ENCODE measurements at places on chromosomes 11 and 22.
A peak's percentile ranks its signal among the peaks of the same experiment; 100 is the strongest.

- DNase-seq = no peak
Observed at GRCh38 chr11:1748636-1749394, 1.6 kb downstream of the IFITM10 start.

DNA sequence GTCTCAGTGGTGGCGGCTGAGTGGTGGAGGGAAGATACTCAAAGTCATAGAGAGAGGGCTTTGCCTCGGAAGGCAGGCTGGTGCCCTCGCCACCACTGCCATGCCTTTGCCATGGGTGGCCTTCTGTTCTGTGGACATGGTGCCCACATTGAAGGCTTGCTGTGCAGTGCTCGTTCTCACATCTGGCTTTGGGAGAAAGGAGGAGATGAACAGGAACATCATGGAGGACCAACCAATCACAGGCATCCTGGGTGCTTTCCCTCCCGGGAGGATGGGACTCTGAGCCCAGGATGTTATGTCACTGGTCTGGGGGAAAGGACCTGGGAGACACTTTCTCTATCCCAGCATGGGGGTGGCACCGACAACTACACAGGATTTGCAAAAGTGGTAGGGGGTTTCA lies 82.3 kb upstream of the NARS2 start:
- no peak for DNase-seq

GRCh38 chr11:96465512-96465911 lies 75.7 kb downstream of the JRKL start:
- no peak for DNase-seq

DNA sequence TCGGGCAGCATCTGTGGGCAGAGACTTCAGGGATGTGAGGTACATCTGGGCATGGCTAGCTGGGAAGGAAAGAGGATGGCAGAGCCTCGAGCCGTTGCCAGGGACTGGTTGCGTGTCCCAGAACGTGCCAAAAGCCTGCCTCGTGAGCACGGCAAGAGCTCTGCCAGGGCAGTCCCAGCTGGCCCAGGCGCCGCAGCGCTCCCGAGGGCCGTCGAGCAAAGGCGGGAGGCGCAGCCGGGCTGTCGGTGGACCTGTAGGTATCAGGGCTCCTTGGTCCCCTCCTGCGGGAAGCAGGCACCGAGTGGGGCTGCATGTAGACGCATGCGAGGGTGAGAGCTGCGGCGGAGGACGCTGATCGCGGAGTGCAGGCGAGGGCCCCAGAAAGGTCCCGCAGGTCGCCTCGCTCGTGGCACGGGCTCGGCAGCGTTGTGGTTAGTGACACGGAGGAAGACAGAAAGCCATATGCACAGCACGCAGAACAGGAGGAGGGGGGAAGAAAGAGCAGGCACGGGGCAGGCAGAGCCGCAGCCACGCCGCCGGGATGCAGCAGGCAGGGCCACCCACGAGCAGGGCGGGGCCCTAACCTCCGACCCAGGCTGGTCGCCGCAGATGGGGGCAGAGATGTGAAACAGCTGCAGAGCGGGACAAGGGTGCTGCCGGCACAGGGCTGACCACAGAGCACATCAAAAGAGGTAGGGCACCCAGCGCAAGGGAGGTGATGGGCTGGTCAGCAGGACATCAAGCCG lies 18.0 kb downstream of the LSP1 start:
- peak; percentile 66 for DNase-seq

DNA sequence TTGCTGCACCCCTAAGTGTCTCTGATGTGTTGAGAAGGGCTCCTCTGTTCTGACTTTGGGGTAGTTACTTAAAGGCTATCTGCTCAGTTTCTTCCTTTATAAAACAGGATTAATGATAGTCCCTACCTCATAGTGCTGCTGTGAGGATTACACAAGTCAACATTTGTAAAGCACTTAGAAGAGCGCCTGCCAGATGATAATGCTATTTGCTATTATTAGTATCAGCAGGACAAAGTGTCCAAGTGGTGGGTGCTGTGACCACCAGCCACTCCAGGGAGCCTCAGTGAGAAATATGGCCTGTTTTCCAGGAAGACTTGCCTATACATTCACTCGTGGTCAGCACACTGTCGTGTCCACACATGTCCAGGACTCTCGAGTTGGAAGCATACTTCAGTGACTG lies 16.2 kb downstream of the POU2F3 start:
- no peak for DNase-seq

GRCh38 chr11:36953976-36954375 lies 355.9 kb upstream of the RAG2 start:
- no peak for DNase-seq

- DNase-seq = no peak
Observed at GRCh38 chr11:12291766-12292165, 85.6 kb upstream of the PARVA start.

DNA sequence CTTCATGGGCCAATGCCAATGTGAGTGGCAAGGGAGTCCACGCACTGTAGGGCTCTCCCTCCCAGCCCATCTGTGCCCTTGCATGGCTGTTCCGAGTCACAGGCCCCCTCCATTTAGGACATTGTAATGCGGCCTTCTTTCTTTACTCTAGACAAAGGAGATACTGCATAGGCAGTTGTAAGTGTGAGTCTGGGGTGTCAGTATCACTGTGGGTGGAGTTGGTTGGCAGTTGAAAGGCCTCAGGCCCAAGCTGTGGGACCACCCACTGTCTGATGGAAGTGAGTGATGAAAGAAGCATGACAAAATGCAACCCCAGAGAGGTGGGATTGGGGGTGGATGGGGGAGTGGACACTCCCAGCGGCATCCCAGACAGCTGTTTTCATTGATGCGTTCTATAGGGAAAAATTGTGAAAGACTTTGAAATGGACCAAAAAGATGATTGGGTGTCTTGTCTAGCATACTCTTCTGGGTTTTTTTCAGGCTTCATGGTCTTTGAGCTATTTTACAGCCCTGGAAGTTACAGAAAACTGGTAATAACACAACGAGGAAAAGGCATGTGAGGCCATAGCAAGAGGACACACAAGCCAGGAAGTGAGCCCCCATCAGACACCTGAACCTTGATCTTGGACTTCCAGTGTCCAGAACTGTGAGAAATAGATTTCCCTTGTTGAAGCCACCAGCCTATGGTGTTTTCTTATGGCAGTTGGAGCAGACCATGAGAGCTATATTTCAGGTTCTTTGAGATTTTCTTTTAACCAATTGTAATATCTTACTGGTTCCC lies 114.6 kb downstream of the NECTIN1 start:
- DNase-seq = no peak

GRCh38 chr11:16874275-16874975 lies 136.0 kb downstream of the C11orf58 start:
- no peak for DNase-seq

DNA sequence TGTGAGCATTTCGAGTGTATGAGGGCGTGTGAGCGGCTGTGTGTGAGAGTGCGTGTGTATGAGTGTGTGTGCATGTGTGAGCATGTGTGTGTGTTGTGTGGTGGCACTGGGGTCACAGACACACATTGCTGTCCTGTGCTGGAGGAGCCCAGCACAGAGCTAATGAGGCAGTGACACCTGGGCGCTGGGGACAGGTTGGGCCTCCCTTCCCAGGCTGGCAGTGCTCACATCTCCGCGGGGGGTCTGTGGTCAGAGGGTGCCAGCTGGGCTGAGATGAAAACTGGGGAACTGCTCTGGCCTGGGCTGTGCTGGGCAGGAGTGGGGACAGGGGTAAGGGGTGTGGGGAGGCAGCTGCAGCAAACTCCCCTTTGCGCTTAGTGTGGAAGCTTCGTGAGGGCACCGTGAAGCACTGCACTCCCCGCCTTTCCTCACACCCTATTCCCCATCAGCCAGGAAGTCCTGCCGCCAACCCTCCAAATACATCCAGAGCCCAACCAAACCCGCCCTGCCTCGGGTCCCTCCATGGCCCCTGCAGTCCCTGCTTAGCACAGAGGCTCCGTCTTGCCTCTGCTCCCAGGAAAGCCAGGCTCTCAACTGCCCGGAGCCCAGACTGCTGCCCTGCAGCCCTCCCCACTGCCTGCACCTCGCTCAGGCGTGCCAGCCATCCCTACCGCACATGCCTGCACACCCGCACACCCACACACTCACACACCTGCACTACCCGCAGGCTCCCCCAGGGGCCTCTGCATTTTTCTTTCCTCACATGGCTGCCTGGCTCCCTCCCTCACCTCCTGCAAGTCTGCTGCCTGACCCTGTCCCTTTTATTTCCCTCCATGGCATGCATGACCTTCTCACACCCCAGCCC lies 62.0 kb upstream of the THY1 start:
- no peak for DNase-seq

GRCh38 chr11:65069217-65069616 lies 10.9 kb upstream of the NAALADL1 start:
- DNase-seq = no peak

- no peak for DNase-seq
Observed at GRCh38 chr22:50628543-50629134, 687 bp upstream of the ARSA start.

DNA sequence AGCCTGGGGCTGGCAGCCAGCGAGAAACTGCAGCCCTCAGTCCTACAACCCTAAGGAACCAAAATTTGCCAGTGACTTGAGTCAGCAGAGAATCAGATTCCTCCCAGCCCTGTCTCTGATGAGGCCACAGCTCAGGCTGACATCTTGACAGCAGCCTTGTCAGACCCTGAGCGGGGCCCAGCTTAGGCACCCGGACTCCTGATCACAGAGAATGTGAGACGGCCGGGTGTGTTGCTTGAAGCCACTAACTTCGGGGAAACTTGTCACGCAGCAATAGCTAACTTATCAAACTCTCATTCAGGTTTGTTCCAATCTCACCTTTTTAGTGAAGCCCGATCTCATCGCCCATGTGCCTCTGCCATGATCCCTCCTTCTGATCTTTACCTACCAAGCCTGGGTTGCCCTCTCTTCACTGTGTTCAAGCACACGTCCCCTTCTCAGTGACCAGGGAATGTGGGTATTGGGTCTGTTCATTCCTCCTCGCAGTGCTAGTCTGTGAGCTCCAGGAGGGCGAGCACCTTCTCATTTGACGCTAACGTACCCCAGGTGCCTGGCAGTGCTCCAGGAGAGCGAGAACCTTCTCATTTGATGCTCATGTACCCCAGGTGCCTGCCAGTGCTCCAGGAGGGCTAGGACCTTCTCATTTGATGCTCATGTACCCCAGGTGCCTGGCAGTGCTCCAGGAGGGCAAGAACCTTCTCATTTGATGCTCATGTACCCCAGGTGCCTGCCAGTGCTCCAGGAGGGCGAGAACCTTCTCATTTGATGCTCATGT lies 280.7 kb downstream of the BRD1 start:
- DNase-seq = no peak

- DNase-seq = no peak
Observed at GRCh38 chr11:21369947-21370346, 700.6 kb downstream of the NELL1 start.

DNA sequence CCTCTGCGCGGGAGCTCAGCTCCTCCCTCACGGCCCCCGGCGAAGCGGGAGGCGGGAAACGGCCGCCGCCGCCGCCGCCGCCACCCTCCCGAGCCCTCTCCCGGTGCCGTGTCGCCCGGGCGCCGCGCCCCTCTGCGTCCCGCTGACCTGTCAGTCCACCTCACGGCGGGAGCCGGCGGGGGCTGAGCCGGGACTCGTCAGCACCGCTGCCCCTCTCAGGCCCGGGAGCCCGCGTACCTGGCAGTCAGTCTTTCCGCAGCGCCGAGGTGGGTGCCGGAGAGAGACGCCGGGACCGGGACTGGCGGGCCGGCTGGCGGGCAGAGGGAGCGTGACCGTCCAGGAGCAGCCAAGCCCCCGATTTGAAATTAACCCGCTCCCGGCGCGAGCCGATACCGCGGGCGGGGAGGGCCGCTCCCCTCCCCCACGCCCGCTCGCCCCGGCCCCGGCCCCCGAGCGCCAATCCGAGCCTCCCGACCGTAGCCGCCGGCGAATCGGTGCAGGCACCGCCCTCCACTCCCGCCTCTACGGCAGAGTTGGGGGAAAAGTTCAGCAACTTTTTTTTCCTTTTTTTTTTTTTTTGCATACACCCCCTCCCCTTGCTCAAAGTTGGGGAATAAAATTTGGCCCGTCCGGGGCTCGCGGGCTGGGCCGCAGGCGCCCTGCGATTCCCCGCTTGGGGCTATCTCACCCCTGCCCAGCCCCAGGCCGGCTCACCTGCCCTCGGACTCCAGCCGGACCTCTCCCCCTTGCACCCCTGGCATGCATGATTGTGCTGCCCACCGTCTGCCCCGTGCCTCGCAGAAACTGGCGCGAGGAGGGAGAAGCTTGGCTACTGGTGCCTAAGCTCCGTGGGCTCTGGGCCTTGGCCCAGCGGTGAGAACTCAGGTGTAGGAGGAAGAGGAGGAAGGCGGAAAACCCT lies 774 bp upstream of the E2F8 start:
- peak; percentile 9 for DNase-seq

DNA sequence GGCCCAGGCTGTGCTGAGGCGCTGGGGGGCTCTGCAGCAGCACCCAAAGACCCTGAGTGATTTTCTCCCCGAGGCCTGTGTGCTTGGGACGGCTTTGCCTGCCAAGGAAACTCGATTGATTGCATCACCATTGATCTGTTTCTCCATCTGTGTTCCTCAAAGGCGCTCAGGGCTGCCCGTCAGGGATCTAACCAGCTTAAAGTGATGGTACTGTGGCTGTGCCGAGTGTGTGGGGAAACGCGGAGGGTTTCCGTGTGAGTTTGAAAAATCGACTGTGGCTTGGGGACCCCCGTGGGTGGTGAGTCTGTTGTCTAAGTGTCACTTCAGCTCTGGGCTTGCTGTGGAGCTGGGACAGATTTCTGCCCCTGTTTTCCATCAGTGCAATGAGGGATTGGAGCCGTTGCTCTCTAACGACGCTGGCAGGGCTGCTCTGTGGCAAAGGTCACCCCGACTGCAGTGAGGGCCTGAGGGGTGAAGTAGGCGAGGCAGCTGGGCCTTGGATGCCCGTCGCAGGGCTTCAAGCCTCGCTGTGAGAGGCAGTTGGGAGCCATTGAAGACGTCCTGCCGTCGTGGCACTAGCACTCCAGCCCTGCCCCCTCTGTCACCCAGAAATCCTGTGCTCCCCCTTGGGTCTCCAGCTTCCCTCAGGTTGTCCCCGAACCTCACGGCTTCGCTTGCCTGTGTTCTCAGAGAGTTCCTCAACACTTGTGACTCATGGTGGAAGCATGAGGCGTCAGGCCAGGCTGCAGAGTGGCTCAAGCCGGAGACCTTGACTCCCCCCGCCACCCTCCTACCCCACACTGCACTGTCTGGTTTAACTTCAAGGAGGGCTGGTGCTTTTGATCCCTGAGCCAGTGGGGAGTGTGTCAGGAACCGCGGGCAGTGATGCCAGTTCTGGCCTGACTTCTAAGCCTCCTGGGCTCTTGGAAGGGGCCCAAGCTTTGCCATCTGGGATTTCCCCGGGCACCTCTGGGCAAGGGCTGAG lies 21.8 kb downstream of the CACNA1I start:
- no peak for DNase-seq

All from CD4-positive, alpha-beta T cell treated with Interleukin-17A for 4 hours (primary cell).